Activated CD4-positive, alpha-beta T cell treated with anti-CD3 and anti-CD28 coated beads, Interleukin-2, amount 10 ng/mL, durations not matched to agents 24 days and 14 days (primary cell): ENCODE measurements at places on chromosomes 6 and 20. TPM values are rescaled to one million over a fixed set of nuclear protein-coding genes. Genes with fewer than 3 reads are reported as not detected.

The NCOA3 gene
- 140 TPM in 2 replicates for total RNA-seq

The HFE gene
- 0.12 and 0.50 TPM in 2 replicates for total RNA-seq

The ADAT2 gene
- total RNA-seq: 46.0 and 47.7 TPM in 2 replicates

The HUS1B gene
- total RNA-seq: 2.1 and 3.3 TPM in 2 replicates

The IMPG1 gene
- not detected in 2 replicates for total RNA-seq

DNA sequence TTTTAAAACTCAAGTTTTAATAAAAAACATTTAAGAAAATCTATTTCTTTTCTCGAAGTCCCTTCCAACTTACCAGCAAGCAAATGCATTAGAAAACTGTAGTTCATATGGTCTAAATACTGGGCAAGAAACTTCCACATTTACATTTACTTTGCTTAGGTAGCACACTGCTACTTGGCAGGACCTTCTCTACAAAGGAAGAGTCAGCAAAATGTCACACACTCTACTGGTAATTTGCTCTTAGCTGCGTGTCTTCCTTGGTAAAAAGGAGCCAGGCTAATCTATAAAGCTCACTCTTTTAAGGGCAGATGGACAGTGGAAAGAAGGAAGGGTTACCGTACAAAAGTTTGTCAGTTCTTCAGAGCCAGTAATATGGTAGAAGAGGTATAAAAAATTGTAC, 45.7 kb downstream of the MAP3K7 start:
- peaks cover 7% of the 10 kb centered on the region for H3K4me1 ChIP-seq
- H3K4me3 ChIP-seq: no peak overlapping the region
- no peaks in the 10 kb centered on the region for H3K27me3 ChIP-seq
- peaks cover 28% of the 10 kb centered on the region for H3K36me3 ChIP-seq
- DNase-seq: no peak

GRCh38 chr6:134724771-134725340, 225.0 kb downstream of the ALDH8A1 start:
- DNase-seq: no peak
- H3K4me3 ChIP-seq: no peak overlapping the region
- H3K27me3 ChIP-seq: peaks cover 19% of the 10 kb centered on the region
- H3K27ac ChIP-seq: no peak overlapping the region
- no peaks in the 10 kb centered on the region for H3K4me1 ChIP-seq
- H3K36me3 ChIP-seq: no peaks in the 10 kb centered on the region

GRCh38 chr6:2589171-2589661, 161.5 kb downstream of the MYLK4 start:
- peak; percentile 46 for DNase-seq
- no peak overlapping the region for H3K27ac ChIP-seq
- no peak overlapping the region for H3K4me3 ChIP-seq

GRCh38 chr6:155253337-155253736, 10.5 kb upstream of the CLDN20 start:
- no peak for DNase-seq
- H3K4me3 ChIP-seq: no peak overlapping the region
- peak overlapping the region; percentile 52 for H3K27ac ChIP-seq
- peaks cover 2% of the 10 kb centered on the region for H3K4me1 ChIP-seq

DNA sequence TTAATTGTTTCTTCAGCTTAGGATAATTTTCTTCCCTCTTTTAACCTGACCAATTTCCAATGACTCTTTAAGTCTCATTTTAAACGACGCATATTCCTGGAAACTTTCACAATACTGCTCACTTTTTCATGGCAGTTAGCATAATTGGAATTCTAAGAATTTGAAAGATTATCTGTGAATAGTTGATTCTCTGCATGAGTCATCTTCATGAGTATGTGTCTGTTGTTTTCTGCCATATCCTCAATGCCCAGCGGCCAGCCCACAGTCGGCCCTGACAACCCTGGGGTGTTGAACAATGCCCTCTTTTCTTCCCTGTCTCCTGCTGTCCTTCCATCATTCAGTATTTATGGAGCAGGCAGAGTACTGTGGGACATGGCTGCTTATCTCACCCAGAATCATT, 554.2 kb downstream of the CDH26 start:
- no peak for DNase-seq
- H3K27me3 ChIP-seq: no peaks in the 10 kb centered on the region
- H3K4me3 ChIP-seq: no peak overlapping the region
- no peaks in the 10 kb centered on the region for H3K4me1 ChIP-seq

DNA sequence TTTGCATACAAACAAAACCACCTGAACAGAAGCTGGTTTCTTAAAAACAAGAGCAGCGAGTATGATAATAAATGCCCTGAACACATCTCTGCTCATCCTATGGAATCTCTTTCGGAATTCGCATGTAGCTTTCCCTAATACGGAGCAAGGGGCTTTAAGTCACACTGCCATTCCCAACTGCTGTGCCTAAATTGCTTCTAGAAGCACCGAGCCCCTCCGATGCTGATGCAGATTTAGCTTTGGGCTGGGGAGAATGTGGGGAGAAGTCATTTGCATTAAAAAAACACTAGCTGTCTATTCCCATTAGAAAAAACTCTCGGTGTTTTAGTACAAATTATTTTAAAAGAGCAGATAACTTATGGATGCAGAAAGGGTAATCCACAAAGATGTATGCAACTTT, 76.9 kb downstream of the CD83 start:
- H3K36me3 ChIP-seq: no peaks in the 10 kb centered on the region
- no peaks in the 10 kb centered on the region for H3K4me1 ChIP-seq
- peaks cover 22% of the 10 kb centered on the region for H3K27me3 ChIP-seq
- H3K4me3 ChIP-seq: no peak overlapping the region
- DNase-seq: no peak

DNA sequence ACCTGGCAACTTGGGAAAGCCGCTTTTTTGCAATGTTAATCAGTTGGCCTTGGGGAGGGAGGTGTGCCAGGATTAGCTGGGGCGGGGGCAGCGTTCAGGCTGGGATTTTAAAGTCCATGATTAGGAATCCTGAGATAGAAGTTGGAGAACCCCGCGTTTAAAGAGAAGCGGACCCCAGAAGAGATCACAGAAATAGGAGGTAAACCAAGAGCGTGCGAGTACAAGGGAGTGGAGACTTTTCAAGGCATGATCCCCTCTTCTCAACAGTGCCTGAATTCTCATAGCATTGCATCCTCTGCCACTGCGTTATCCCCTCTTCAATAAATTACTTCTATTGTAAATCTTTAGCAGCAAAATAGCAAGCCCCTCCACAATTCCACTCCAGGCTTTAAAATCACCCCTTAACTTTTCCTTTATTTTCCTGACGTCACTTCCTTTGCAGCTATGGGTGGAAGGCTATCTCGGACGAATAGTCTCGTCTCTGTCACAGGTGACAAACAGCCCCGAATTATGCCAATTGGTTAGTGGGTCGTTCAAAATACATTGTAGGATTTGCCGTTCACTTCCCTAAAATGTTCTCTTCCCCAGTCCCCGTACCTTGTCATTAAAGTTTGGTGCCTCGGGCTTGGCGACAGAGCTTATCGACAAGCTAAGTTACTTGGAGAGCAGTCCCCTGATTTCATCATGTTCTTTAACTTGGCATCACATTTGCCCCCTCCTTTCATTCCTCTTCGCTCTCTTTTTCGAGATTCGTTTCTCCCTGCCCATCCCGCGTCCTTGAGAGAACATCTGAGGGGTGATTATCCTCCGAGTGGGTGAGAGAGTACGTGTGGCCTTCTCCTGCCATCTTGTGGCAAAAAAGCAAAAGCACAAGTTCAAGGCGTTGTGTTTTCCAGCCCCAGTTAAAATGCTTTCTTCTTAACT, 17.1 kb downstream of the OR2B2 start:
- no peak overlapping the region for H3K4me3 ChIP-seq
- peaks cover 32% of the 10 kb centered on the region for H3K4me1 ChIP-seq
- no peaks in the 10 kb centered on the region for H3K27me3 ChIP-seq
- H3K27ac ChIP-seq: no peak overlapping the region

GRCh38 chr20:54555150-54555549, 79.8 kb downstream of the DOK5 start:
- DNase-seq: no peak
- H3K27me3 ChIP-seq: no peaks in the 10 kb centered on the region
- H3K4me1 ChIP-seq: peaks cover 7% of the 10 kb centered on the region
- H3K4me3 ChIP-seq: no peak overlapping the region
- H3K36me3 ChIP-seq: no peaks in the 10 kb centered on the region

GRCh38 chr6:71091956-71092355, 135.1 kb upstream of the B3GAT2 start:
- H3K27ac ChIP-seq: no peak overlapping the region
- H3K4me3 ChIP-seq: no peak overlapping the region
- H3K4me1 ChIP-seq: no peaks in the 10 kb centered on the region
- H3K36me3 ChIP-seq: no peaks in the 10 kb centered on the region

- no peak for DNase-seq
- no peak overlapping the region for H3K4me3 ChIP-seq
- H3K27me3 ChIP-seq: no peaks in the 10 kb centered on the region
- H3K4me1 ChIP-seq: peaks cover 3% of the 10 kb centered on the region
Observed at GRCh38 chr20:32433311-32434021, 75.3 kb downstream of the ASXL1 start.

- peak overlapping the region; percentile 50 for H3K27ac ChIP-seq
- H3K36me3 ChIP-seq: peaks cover 52% of the 10 kb centered on the region
- H3K4me3 ChIP-seq: no peak overlapping the region
- H3K27me3 ChIP-seq: no peaks in the 10 kb centered on the region
Observed at GRCh38 chr6:53284901-53285300, 63.8 kb downstream of the ELOVL5 start.
